ENCODE measurements at places on chromosomes 1 and 21.

GRCh38 chr1:203742436-203742835 lies 22.5 kb upstream of the LAX1 start:
- DNase-seq: no peak

DNA sequence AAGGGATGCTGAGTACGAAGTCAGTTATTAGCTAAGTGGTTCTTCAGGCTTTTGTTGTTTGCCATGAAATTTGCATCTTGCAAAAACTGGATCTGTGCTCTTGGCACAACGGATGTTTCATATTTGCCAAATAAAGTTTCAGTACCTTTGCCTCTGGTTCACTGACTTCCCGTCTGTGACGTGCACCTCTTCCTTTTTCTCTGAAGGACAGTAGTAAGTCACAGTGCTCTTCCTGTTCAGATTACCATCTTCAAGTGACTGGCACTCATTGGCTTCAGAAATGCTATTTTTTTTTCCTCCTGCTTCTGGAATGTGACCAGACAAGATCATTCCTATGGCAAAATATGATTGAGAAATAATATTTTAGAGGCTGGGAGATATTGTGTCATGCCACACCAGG lies 75.9 kb upstream of the GREM2 start:
- DNase-seq: no peak

DNA sequence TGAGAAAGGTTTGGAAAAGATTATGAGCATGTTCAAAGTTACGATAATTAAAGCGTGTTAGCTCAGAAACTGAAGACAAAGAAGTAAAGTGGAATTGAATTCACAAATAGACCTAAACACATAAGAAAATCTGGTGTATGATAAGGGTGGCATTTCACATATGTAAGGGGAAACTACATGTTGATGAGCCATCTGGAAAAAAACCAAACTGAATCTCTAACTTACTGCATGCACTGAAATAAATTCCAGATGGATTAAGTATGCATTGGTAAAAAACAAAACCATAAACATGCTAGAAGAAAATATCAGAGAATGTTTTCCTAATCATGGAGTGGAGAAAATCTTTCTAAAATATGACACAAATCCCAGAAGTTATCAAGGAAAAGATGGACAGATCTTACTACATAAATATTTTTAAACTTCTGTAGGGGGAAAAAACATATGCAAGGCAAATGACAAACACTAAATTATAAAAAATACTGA lies 34.0 kb upstream of the CTPS1 start:
- no peak for DNase-seq

- DNase-seq: peak; percentile 96
These were observed 22.7 kb upstream of the IFNGR2 start for GRCh38 chr21:33380483-33380998.

GRCh38 chr1:68074472-68074871 lies 24.0 kb upstream of the DIRAS3 start:
- DNase-seq: no peak

DNA sequence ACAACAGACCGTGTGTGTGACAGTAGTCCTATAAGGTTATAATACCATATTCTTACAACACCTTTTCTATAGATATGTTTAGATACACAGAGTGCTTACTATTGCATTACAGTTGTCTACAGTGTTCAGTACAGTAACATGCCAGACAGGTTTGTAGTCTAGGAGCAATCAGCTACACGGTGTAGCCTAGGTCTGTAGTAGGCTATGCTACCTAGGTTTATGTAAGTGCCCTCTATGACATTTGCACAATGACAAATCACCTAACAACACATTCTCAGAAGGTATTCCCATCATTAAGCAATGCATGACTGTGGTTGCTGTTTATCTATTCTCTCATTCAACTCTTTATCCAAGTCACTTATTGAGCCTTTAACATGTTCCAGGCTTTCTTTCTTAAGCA lies 1.8 kb upstream of the WLS start:
- DNase-seq: no peak

DNA sequence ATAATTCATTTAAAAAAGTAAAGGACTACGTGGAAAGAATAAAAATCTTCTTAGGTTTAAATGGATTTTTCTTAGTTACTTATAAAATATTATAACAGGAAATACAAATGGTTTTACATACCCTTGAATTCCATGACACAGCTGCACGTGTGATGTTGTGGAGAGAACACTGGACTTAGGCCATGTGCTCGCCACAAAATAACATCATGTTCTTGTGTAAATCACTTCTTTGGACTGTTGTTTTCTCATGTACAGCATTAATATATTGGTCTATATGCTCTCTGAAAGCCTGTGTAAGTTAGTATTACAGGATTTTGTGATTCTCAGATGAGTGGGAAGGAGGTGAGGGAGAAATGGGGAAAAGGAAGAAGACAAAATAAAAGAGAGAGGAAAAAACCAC lies 228.2 kb downstream of the DNM3 start:
- no peak for DNase-seq

DNA sequence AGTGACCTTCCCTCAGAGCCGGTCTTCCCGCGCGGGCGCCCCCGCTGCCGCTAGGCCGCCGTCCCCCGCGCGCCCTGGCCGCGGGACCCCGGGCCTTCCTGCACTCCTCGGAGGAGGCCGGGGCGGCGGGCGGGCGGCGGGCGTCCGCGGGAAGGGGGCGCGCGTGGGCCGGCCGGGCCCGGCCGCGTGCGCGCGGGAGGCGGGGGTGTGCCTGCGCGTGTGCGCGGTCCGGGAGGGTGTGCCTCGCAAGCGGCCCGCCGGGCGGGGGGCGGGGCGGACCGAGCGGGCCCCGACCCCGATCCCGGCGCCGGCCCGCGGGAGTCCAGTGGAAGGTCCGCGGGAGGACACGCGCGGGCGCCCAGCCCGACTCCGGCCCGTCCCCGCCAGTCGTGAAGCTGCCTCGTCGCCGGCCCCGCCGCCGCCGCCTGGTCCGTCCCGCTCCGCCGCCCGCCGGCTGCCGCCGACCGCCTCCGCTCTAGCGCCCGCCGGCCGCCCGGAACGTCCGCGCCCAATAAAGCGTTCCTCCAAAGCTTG lies 438 bp downstream of the MRPS6 start:
- DNase-seq: no peak

- DNase-seq: no peak
These were observed 11.7 kb downstream of the ADAMTS1 start for GRCh38 chr21:26833460-26833939.

GRCh38 chr1:216261631-216262030 lies 161.6 kb downstream of the USH2A start:
- no peak for DNase-seq

GRCh38 chr1:152995842-152996241 lies 5.7 kb upstream of the SPRR3 start:
- DNase-seq: no peak

- DNase-seq: no peak
These were observed 67.7 kb downstream of the MPZL1 start for GRCh38 chr1:167789501-167789900.

DNA sequence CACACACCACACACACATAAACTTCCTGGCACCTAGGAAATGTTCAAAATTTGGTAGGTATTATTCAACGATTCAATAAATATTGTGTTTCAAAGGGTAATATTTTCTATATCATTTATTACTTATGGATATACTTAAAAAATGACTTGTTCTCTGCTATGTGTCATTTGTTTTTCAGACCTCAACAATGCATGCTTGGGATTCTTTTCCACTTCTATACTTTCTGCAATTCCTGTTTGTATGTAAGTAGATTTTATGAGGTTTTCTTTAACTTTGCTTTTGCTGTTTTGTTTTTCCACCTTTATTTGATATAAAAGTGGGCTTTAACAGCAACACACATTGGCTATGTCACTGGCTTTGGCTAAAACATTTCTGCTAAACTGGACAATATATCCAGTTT lies 3.5 kb downstream of the CEP170 start:
- no peak for DNase-seq

GRCh38 chr1:198848206-198848605 lies 209.4 kb downstream of the PTPRC start:
- no peak for DNase-seq

DNA sequence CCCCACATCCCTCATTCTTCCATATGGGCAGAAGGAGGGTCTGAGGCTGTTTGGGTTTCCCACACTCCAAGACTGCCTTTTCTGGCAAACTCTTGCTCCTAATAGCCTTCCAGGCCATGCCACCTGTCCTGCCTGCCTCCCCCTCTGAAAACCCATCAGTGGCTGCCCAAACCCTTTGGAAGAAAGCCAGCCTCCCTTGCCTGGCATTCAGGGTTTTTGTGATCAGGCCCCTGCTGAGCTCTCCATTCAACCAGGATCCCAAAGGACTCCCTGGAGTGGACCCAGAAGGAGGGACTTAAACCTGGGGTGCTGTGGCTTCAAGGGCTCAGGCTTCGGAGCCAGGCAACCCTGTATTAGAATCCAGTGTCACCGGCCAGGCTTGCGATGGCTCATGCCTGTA lies 4.2 kb upstream of the GUCA2A start:
- DNase-seq: no peak

DNA sequence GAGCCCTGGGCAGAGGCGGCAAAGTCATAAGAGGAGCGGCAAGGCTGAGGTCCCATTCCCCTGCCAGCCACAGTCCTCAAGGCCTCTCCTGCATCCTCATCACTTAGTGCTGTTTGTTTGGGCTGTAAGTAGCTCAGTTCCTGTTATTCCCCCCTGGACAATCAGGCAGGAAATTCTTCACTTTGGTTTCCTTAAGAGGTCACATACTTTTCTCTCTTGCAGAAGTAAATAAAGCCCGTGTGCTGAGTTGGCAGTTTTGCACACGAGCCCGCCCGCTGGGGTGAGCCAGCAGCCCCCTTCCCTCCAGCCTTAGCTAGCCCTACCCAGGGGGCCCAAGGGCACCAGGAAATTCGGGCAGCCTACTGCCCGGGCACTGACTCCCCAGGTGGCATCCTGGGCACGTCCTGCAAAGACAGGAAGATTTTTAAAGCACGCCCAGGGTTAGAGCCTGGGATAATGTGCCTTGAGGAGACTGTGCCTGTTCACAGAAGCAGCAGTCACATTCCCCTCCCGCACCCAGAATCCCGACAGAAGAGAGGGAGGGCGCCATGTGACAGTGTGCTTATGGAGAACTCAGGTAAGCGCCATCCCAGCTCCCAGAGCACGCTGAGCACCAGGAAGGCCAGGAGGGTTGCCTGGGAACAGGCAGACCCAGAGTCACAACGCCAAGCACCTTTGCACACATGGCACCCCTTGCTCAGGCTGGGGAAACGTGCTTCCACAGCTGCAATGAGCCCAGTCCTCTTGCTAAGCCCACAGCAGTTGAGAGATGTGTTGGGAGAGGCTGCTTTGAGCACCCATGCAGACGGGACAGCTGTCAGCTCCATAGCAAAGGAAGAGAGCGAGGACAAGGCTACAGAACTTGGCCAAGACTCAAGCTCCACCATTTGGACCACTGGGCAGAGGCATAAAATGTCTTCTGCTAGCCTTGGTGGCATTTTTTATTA lies 144.5 kb upstream of the TMEM51 start:
- DNase-seq: no peak

- no peak for DNase-seq
These were observed 239.3 kb upstream of the VAMP3 start for GRCh38 chr1:7531562-7532340.

- peak; percentile 65 for DNase-seq
These were observed 53.6 kb upstream of the DIRAS3 start for GRCh38 chr1:68103884-68104554.

DNA sequence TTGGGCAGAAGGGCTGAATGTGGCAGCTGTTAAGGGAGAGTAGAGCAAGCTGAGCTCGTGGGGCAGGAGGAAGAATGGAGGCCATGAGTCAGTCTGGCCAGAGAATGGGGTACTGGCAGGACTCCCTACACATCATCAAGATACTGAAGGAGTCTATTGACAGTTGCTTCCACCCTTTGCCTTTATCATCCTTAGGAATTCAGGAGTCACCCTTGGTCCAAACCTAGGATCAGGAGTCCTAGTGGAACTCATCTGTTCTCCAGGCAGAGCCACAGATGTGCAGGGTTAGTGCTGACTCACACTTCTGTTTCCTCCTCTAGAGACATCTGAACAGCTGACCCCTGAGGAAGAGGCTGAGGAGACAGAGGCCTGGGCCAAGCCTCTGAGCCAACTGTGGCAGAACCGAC lies 18.7 kb upstream of the ST3GAL3 start:
- DNase-seq: no peak

- DNase-seq: no peak
These were observed 23.3 kb upstream of the PADI6 start for GRCh38 chr1:17348593-17349234.

DNA sequence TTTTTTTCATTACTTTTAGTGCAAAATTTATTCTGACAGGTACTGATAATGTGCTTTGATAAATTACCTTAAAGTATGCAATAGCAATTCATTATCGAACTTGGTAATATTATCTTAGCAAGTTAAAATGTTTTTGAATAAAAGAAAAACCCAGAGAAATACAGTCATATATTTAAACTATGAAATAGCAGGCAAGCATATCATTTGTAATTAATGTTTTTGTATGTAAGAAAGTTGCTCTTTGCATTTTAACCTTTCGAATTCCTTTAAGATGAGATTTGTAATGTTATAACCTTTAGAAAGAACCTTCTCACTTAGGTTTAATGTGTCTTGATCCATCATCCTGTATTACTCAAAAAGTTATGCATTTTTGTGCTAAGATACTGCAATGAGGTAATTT lies 585.6 kb downstream of the PTBP2 start:
- no peak for DNase-seq

DNA sequence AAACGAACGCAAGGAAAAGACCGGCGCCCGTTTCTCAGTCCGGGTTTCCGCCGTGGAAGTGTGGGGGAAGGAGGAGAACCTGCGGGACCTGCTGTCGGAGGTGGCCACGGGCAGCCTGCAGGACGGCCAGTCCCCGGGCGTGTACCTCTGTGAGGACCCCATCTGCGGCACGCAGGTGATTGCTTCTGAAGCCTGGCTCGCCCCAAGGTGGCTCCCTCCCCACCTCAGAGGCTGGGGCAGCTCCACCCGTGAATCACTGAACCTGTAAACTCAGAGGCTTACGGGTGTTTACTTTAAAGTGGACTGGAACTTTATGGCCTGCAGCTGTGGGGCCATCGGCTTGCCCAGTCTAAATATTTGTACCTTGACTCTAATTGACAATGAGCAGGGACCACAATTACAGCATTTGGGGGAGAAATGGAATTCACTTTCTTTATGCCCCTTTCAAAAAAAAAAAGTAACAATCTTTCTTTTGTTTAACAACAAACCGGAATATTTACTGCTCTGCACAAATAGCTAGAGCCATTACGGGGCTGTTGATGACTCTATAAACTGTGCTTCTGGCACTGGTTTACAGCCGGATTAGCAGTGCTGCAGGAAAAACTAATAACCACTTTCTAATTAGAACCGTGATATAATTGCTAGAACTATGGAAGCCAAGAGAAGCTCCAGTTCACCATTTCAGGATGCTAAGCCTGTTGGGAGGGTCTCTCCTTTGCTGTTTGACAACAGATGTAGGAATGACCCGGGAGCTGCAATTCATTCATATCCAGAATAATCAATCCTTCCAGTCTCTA lies 454.8 kb downstream of the KIF26B start:
- DNase-seq: no peak
